Smooth muscle cell of the pulmonary artery (primary cell): ENCODE measurements at places on chromosomes 6 and 20. TPM values are rescaled to one million over a fixed set of nuclear protein-coding genes. Genes with fewer than 3 reads are reported as not detected.

FAM229B gene
- 16.7 and 21.2 TPM in 2 replicates for total RNA-seq

APOM gene
- 1.0 and 1.6 TPM in 2 replicates for total RNA-seq

IL17F gene
- total RNA-seq: not detected in 2 replicates

CAGE1 gene
- total RNA-seq: 0.07 TPM in 2 replicates

FAM83B gene
- under 0.01 and 0.03 TPM in 2 replicates for total RNA-seq

BACH2 gene
- 0.07 and 0.17 TPM in 2 replicates for total RNA-seq

MYT1 gene
- total RNA-seq: not detected in 2 replicates
